ENCODE measurements at places on chromosomes 11 and 22.

- DNase-seq, result no peak
These were observed 44.5 kb upstream of the TEAD1 start for GRCh38 chr11:12629601-12630313.

GRCh38 chr22:26127126-26127525, 42.1 kb upstream of the SEZ6L start:
- no peak for DNase-seq

- no peak for DNase-seq
These were observed 8.0 kb downstream of the NAGA start for GRCh38 chr22:42062506-42063170.

GRCh38 chr11:47863189-47863897, 15.2 kb upstream of the NUP160 start:
- DNase-seq, result peak; percentile 37

DNA sequence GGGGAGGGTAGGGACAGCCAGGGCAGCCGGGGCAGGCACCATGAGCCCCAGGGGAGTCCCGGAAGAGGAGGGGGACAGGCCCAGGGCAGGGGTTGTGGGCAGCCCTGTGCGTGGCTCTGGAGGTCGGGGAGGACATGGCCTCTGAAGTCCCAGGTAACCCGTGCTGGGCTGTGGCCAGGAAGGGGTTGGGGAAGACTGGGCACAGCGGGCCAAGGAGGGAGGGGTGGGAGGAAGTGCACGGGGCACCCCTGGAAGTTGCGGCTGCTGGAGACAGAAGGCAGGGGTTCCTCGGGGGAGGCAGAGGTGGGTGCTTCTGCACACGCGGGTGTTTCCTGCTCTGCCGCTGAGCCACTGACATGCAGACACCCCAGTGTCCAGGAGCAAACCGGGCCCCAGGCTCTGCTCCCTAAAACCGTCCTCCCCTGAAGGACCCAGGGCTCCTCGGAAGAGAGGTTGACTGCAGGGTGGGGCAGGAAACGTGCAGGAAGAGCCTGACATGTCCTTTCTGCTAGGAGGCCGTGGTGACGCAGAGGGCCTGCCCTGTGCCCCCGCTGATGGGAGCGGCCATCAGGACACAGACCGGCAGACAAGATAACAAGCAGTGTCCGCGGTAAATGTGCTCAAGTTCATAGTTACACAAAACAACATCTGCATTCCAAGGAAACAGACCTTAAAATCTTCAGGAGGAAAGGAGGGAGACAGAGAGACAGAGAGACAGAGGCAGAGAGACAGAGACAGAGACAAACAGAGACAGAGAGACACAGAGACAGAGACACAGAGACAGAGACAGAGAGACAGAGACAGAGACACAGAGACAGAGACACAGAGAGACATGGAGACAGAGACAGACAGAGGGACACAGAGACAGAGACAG, 5.7 kb downstream of the TNNI2 start:
- DNase-seq, result no peak

- DNase-seq, result no peak
These were observed 1.2 kb downstream of the SOX10 start for GRCh38 chr22:37982938-37983859.

GRCh38 chr22:23686416-23687024, 4.3 kb upstream of the RGL4 start:
- DNase-seq, result no peak

- no peak for DNase-seq
These were observed 91.9 kb upstream of the NTM start for GRCh38 chr11:131278472-131278871.

- no peak for DNase-seq
These were observed 14.0 kb downstream of the CFAP300 start for GRCh38 chr11:102061276-102061675.

DNA sequence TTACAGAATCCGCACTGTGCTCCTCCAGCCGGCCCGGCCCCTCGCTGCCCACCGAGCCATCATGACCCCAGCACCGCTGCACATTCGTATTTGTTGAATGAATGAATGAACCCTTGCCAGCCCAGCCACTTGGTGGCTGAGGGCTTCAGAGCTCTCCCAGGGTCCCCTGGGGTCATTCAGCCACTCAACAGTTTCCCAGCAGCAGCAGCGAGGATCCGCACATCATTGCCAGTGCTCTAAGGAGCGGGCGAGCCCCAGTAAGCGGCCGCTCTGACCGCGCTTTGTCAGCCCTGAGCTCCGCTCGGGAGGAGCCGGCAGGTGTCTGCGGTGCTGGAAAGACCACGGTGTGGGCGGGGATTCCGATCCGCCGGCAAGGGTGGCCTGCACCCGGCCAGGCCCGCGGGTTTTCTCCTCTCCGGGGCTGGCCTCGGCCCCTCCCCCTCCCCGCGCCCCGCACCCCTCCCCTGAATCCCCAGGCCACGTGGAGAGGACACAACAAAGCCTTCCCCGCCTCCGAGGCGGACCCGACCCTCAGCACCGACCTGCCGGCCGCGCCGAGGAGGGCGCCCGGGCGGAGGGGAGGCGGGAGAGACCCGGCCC, 563 bp downstream of the BID start:
- DNase-seq, result no peak

DNA sequence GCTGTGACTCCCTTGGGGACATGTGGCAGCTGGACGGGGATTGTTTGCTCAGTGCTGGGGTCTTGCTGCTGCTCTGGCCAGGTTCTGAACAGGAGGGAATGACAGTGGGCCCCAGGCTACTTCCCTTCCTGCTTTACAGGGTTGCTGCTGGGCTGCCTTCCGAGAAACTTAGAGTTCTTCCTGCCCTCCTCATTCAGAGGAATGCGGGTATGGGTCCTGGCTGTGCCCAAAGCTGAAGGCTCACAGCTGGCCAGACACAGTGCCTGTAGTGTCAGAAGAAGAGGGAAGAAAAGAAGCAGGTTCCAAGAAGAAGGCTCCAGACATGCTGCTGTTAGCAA, 108.3 kb upstream of the PARVA start:
- DNase-seq, result no peak

DNA sequence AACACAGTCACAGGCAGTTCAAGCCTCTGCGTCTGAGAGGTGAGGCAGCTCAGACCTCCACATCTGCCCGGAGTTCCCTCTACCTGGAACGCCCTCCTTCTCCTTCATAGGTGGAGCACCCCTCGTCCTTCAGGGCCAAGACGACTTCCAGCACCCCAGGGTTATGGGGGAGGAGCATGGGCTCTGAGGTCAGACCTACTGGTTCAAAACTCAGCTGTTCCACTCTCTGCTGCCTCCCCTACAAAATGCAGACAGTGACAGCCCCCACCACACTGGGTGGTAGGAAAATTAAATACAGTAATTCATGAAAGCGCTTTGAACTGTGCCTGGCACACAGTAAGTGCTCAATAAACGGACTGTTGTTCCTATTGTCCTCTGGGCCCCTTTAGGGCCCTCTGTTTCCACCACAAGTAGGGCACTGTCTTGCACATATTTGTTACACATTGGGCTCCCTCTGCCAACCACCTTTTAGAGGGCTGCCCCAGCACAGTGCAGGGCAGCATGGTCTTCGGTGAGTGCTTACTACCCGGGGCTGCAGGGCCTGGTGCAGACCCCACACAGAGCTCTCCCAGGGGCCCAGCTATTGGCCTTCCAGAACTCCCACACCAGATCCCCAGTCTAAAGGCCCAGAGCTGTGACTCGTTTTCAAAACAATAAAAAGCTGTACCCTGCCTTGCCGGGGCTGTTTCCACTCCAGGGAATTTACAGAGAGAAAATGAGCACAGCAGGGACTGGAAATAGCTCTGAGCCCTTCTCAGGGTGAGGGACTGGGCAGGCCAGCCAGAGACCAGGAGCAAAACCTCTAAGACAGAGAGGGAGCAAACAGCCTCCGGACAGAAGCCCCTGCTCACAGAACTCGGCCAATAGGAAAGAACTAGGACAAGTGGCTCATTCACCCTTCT, 2.5 kb downstream of the TMEM184B start:
- no peak for DNase-seq

- no peak for DNase-seq
These were observed 11.8 kb downstream of the LDLRAD3 start for GRCh38 chr11:35955636-35956035.

DNA sequence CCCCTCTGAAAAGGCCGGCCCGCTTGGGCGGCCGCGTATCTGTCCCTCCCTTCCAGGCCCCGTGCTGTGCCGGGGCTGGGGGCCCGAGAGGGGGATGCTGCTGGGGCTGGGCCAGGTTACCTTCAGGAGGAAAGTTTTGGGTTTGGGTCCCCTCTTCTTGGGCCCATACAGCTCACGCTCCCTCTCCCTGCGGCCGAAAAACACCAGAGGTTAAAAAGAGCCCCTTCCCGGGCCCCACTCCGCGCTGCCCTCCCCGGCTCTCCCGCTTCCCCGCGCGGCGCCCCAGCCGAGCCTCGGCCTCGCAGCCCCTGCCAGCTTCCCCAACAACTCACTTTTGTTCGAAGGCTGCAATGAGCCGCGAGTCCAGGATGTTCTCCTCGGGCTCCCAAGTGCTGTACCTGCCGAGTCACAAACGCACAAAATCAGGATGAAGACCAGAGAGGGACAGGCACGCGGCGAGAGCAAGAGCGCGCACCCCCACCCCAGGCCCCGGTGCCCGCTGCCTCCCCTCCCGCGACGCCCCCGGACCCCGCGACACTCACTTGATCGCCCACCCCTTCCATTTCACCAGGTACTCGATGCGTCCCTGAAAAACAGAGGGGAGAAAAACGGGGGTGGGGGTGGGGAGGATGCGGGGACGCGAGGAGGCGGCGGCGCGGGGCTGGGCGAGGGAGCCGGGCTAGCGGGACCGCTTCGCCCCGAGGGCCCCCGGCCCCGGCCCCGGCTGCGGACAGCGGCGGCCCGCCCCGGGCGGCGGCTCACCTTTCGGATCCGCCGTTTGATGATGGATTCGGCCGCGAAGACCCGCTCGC, 450 bp downstream of the CBX6 start:
- DNase-seq, result no peak

GRCh38 chr11:61404103-61404502, 11.7 kb downstream of the TMEM216 start:
- DNase-seq, result no peak

DNA sequence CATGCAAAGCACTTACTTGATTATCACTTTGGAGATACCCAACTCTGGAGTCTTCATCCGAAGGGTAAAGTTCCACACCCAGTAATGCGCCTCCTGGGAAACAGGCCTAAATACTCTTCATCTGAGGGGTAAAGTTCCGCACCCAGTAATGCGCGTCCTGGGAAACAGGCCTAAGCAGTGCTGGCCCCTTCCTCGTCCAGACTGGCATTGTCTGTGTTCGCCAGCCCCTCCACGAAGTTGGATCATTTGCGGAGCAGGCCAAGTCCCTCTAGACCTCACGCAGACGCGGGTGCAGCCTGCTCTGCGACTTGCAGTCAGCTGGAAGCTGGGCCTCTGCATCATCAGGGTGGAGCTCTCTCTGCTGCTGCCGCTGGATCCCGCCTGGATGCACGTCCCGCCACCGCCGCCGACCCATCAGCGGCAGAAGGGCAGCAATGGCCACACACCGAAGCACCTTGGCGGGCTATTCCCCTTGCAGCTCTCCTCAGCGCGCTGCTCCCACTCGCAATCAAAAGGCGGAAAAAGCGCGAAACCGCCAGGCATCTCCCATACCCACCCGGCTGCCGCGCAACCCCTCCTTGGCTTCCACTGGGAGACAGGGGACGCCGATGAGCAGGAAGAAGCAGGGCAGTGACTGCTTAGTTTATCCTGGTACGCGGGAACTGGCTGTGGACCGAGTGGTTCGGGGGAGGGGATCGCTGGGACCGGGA, 34.1 kb upstream of the GLYATL1 start:
- no peak for DNase-seq

DNA sequence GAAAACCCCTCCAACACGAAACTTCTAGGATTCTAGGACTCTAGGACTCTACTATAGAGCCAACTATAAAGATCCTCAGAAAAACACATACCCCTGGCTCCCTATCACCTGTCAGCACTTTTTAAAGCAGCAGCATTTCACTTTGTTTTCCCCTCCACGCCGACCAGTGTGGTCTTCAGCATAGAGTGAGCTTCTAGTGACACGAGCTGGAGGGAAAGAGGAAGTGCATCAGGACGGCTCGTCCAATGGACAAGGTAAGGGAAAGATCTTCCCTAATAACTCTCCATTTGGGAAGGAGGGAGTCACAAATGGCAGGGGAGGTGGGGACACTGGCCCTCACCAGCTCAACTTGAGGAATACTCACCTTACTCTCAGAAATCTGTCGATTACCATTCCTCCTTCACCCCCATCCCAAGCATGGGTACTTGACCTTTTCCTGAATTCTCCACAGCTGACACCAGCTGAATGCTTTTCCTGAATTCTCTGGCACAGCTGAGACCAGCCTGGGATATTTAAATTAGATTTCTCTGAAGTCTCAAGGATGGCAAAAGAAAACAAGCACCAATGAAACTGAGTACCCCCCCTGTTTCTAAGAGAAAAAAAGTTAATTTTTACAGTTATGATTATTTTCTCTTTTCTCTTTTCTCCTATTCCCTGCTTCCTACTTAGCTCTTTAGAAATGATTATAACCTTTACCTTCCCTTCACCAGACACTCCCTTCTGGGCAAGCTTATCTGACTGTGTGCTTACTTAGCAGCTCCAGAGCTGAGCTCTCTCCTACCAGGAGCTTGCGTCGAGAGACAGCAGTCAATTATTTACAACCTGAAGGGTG, 33.3 kb upstream of the NNMT start:
- DNase-seq, result no peak

GRCh38 chr22:22139364-22139763, 105.2 kb upstream of the VPREB1 start:
- no peak for DNase-seq

DNA sequence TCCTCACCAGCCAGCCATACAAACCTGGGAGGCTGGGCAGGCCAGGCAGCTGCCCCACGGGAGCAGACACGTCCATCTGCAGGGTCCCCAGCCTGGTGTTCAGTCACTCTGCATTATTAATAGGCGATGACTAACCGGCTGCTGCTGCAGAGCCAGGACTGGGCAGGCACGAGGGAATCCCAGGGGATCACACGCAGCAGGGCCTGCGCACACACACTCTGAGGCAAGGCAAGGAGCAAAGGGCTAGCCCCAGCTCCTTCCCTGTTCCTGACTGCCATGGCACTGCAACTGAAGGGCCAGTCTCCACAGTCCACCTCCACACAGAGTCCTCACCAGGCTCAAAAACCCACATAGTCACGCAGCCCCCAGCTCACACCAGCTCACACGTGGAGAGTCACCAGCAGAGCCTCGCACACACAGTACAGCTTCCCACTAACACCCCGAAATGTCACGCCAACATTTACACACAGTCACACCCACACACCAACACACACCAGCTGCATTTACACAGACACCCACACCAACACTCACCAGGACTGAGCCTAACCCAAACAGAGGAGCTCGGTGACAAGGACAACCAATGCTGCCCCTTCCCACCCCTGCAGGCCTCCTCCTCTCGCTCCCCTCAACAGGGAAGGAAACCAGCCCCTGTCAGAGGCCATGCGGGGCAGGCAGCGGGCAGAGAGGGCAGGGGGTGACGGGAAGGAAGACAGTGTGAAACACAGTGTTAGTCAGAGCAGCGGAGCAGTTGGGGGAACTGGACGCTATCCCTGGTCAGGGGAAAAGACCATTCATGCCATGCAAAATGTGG, 47.3 kb downstream of the NRXN2 start:
- no peak for DNase-seq

DNA sequence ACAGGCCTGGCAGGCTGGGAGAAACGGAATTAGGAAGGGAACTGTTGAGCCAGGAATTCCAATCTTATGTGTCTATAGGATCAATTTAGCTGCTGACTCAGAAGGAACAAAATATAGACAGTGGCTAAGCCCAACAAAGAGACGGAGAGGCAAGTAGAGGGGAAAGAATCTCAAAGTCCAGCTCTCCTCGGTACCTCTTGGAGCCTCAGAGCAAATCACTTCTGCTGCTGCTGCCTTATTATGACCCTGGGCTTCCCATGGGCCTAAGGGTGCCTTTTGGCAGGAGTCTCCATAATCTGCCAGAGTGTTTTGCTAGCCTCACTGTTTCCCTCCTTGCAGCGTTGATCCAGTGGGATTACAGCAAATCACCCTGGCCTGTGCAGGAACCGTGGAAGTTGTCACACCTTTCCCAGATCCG, 31.7 kb downstream of the PAX6 start:
- DNase-seq, result no peak

All from GM12864 (cell line).